DMS79 treated with DMSO at 0.1 percent for 48 hours (cell line): ENCODE measurements at places on chromosomes 4 and X.

DNA sequence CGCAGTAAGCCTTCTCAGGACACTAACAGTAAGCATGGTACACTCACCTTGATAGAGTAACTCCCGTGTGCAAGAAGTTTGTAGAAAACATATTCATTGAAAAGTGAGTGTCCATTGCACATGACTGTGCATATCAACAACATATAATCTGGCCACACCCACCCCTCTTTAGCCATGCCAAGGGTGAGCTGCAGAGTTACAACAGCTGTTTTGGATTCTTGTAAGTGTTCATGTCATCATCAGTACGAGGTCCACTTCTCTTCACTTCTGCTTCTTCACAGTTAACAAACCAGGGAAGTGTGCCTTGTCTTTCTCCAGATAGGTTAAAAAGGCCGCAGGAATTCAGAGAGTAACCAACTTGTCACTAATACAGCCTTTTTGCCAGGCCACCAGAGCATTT lies 116.6 kb downstream of the IRF2 start:
- DNase-seq, result no peak

- DNase-seq, result peak; percentile 21
Measured at GRCh38 chrX:110163488-110163887, 154.4 kb downstream of the AMMECR1 start.

GRCh38 chrX:77668391-77669237 lies 117.4 kb downstream of the ATRX start:
- no peak for DNase-seq

- DNase-seq, result no peak
Measured at GRCh38 chr4:1991087-1991486, 17.7 kb downstream of the NELFA start.
